ENCODE measurements at places on chromosomes 1 and 21.

DNA sequence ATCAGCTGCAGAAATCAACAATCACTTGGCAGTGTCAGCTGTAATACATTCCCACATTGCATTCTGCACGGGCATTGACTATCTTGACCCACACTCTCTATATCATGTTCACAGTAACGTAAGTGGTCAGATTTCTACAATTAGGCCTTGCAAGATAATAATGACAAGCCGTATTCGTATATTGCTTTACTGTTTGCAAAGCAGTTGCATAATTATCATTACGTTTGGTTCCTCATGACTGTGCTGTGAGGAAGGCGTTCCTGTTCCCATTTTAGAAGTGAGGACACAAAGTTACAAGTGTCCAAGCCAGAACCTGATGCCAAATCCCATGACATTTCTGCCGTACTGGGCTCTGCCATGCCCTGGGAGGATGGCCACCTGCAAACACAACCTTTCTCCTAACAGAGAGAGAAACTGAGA, 53.5 kb upstream of the TARBP1 start:
- H3K27me3 ChIP-seq, result no peaks in the 10 kb centered on the region
- peaks cover 68% of the 10 kb centered on the region for H3K4me1 ChIP-seq
- no peaks in the 10 kb centered on the region for H3K36me3 ChIP-seq

- peak overlapping the region; percentile 97 for H3K4me3 ChIP-seq
- peak overlapping the region; percentile 75 for H3K27ac ChIP-seq
- no peak for DNase-seq
- H3K36me3 ChIP-seq, result no peaks in the 10 kb centered on the region
Observed at GRCh38 chr1:85707267-85707989, 805 bp downstream of the ZNHIT6 start.

- H3K27me3 ChIP-seq, result no peaks in the 10 kb centered on the region
- no peak overlapping the region for H3K4me3 ChIP-seq
- no peak overlapping the region for H3K27ac ChIP-seq
Observed at GRCh38 chr1:241614144-241614543, 26.0 kb downstream of the CHML start.

- no peak overlapping the region for H3K4me3 ChIP-seq
- H3K4me1 ChIP-seq, result peaks cover 6% of the 10 kb centered on the region
- DNase-seq, result no peak
- H3K27me3 ChIP-seq, result no peaks in the 10 kb centered on the region
- no peak overlapping the region for H3K27ac ChIP-seq
Observed at GRCh38 chr1:241773991-241774390, 74.0 kb upstream of the EXO1 start.

DNA sequence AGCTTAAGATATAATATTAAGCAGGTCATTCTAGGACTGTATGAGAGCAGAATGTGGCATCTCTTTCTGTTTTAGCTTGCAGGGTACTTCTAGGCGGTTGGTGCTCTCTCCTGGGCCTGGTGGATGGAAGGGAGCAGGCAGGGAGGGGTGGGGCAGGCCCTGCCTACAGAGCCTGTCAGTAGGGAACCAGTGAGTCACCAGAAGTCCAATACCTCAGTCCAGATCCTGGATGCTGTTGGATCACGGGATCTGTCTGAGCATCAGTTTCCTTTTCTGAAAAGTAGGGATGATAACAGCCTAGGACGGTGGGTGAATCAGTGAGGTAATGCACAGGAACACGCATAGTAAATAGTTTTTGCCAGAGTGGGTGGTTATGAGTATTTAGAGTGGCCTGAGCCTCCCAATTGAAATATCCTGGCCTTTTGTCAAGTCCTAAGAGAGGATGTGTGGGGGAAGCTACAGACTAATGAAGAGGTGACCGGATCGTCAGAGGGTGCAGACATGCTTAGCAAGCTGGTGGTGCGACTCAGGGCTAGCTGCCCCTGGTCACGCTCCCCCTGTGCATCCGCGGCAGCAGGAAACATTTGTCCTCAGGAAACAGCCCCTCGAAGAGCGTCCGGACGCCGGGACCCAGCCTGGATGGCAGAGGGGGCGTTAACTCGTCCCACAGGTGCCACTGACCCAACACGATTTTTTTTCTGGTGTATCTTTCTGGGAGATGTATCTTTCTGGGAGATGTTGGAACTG, 23.9 kb downstream of the NAV1 start:
- H3K4me1 ChIP-seq, result peaks cover 57% of the 10 kb centered on the region
- H3K27me3 ChIP-seq, result no peaks in the 10 kb centered on the region
- peak overlapping the region; percentile 76 for H3K27ac ChIP-seq
- no peak overlapping the region for H3K4me3 ChIP-seq
- no peaks in the 10 kb centered on the region for H3K36me3 ChIP-seq

All from thoracic aorta (tissue), 2 donors.